ENCODE measurements at places on chromosomes 12 and 14.

DNA sequence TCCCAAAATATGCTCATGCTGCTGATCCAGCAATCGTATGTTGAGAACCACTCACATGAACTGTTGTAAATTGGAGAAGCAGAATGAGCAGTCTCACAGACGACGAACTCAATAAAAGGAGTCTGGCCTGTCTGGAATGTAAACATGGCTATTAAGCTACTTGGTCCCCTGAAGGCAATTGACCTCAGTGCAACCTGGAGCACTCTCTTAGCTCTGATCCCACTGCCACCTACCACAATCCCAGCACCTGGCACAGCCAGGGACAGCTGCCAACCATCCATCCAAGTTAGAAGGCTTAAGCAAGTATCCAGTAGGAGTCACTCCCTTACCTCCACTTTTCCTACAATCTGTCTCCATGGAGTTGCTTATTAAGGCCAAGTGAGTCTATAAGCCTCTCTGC, 406.9 kb upstream of the CLEC14A start:
- no peak for DNase-seq

DNA sequence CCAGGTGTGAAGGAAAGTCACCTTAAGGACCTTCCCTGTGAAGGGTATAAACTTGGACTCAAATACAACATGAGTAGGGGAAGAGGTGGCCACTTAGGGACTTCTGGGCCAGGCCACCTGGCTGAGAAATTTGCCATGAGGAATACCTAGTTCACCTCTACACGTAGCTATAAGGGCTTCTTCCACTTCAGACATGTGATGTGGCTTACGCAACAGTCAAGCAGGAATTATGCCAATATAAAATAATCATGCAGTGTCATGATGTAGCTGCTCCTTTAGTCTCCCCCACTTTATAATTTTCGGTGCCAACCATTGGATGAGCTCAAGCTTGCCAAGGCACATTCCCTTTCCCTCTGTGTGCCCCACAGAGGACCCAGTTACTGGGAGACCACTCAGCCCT, 166.6 kb upstream of the BCL2L14 start:
- DNase-seq: no peak

- DNase-seq: peak; percentile 97
These were observed 14.5 kb upstream of the IL22 start for GRCh38 chr12:68267892-68268396.

DNA sequence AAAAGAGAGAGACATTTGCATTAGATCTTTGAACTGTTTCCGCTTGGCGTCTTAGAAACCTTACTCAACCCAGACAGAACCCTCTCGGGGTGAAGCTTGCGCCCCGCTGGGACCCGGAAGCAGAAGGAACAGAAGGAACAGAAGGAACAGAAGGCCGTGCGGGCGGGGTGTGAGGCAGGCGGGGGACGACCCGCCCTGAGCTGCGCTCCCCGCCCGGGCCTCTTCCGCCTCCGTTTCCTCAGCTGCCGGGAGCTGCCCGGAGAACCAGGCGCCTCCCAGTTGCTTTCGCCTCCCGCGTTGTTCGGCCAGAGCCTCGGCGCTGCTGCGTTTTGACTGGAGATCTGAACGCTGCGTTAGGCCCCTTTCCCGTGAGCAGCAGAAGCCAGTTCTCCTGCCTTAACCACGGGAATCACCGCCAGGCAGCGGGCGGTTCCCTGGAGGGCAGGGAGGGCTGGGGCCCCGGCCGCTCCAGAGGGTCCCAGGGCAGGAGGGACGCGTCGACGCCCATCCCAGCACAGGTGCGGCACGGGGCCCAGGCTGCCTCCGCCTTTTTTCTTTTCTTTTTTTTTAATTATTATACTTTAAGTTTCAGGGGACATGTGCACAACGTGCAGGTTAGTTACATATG, 19.3 kb upstream of the MMP17 start:
- peak; percentile 47 for DNase-seq

GRCh38 chr14:22541721-22542120, 47.3 kb downstream of the DAD1 start:
- no peak for DNase-seq

- peak; percentile 50 for DNase-seq
These were observed 130.3 kb upstream of the NUDT4 start for GRCh38 chr12:93247313-93247991.

DNA sequence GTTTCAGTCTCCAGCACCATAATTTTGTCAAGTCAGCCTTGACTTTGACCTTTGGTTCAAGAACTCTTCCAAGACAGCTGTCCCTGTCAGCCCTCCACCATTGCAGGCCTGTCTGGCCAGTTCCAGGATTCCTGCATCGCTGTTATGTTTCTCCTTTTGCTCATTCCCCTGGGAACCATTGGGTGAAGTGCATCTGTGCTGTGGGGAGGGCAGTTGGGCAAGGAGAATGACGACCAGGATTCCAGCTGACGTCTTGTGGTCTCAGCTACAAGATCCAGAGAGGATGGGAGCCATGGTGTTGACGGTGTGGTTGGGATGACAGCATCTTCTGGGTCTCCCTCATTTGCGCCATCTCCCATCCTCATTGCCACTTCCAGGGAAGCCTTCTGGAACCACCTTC, 45.9 kb upstream of the SLC24A4 start:
- no peak for DNase-seq

DNA sequence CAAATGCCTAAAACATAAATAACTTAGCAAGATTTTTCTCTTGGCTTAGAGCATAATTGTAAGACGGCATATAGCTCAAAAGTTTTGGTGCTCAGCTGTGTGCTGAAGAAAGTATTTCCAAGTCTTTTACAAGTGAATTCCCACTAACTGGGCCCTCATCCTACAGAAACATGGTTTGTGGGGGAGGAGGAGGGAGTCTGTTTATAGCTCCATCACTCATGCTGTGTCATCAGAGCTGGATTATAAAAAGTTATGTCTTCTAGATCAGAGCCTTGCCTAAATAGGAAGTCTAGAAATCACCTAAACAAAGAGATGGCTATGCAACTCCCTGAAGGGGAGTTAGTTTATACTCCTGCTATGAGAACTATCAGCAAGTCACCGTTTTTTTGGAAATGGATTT, 65.9 kb upstream of the OTOGL start:
- peak; percentile 55 for DNase-seq

DNA sequence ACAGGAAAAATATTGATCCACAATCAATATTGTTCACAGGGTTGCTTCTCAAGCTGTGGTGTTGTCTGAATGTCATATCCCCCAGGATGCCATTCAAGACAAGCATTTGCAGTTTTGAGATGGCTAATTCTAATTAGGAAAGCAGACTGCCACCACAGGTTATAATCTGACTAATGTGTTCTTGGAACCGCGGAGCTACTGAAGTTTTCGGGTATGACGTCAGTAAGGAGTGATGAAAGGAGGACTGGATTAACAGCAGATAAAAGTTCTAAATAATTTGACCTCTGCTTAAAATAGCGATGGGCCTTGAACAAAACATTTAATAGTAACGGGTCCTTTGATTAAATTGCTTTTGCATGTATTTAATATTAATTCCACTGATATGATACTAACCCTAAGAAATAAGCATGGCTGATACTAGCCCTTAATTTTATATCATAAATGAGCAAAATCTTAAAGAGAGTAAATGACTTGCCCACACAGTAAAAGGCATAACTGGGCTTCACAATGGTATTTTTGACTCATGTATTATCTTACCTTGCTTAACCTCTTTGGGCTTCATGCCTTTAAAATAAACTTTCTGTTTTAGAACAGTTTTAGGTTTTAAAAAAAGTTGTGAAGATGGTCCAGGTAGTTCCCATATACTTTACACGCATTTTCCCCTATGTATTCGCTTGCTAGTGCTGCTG, 50.3 kb downstream of the TSHR start:
- no peak for DNase-seq

- DNase-seq: no peak
These were observed 172.4 kb upstream of the RTL1 start for GRCh38 chr14:101075801-101076413.

DNA sequence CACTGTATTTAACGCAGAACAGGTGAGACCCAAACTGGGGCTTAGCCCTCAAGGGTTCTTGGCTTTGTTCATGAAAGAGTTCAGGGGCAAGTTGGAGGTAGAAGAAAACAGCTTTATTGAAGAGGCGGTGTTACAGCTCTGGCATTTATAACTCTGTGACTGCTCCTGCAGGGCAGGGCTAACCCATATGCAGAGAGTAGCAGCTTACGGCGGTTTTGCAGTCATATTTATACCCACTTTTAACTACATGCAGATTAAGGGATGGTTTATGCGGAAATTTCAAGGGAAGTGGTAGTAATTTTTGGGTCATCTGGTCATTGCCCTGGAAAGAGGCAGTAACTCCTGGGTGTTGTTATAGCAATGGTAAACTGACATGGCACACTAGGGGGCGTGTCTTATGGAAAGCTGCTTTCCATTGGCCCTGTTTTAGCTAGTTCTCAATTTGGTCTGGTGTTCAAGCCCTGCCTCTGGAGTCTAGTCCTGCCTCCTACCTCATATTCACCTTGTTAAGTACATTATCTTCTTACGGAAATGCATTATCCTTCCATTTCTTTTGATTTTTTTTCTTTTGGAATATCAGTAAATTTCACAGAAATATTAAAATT, 1.8 kb upstream of the IAPP start:
- DNase-seq: no peak

DNA sequence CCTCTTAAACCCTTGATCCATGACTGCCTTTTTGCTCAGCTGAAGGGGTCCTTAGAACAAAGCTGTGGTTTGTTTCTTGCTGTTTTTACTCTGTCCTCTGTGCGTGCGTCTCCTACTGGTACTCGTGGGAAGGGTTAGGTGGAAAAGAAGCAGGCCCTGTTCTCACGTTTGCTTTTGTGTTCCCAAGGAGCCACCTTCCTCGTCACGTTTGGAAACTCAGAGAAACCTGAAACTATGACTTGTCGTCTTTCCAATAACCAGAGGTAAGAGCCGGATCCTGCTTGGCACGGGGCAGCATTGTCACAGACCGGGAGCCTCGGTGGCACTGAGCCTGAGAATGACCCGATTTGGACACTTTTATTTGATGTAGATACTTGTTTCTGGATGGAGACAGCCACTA, 13.1 kb downstream of the ZFYVE21 start:
- DNase-seq: no peak

DNA sequence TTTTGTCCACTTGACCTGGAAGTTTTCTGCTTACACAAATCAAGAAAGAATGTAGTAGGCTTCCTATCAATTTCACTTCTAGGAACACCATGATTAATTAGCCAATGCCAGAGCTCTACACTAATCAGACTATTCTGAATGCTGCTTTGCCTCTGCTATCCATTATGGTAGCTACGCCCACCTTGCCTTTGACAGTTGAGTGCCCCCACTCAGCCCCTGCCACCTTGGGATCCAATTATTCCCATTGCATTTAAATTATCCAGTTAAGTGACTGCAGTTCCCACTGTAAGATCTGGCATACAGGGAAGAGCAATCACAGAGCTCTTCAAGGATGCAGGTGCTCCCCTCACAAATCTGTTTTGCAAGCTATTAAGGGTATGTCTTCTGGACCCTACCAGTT, 47.5 kb downstream of the FIGNL2 start:
- DNase-seq: no peak

DNA sequence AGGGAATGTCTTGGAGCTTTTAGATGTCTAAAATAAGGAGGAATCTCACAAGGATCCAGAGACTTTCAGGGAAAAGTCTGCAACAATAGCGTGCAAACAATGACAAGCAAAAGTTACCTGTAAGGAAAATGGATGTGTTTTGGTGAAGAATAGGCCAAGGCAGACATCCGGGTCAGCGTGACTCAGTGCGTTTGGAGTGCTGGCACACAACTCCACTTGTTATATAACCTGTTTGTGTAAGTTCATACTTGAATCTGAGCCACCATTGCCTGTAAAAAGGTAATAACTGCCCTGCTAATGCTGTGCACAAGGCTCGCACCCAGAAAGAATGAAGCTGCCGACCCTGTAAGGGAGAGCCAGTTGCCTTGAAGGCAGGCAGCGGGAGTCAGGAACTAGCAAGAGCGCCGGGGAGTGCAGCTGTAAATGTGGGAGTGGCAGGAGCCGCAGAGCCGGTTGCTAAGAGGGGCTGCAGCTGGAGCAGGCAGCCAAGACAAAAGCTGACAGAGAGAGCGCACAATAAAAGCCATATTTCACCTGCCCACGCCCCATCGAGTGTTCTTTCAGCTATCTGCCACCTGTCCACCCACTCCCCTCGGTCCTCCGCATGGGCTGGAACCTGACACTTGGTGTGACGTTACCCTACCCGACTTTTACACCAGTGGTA, 638.5 kb upstream of the MIS18BP1 start:
- no peak for DNase-seq

- peak; percentile 33 for DNase-seq
These were observed 1.1 kb downstream of the BCAT1 start for GRCh38 chr12:24947541-24948419.

- peak; percentile 61 for DNase-seq
These were observed 3.8 kb upstream of the NUMB start for GRCh38 chr14:73462048-73462715.

DNA sequence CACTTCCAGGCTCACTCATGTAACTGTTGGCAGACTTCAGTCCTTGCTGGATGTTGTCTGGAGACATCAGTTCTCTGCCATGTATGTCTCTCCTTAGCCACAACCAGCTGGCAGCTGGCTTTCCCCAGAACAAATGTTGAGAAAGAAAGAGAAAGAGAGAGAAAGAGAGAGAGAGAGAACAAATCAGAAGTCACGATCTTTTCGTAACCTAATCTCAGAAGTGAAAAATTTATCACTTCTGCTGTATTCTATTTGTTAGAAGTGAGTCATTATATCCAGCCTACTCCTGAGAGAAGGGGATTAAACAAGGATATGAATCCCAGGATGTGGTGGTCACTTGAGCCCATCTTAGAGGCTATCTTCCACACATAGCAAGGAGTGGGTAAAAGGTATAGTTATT, 101.2 kb downstream of the BTG1 start:
- DNase-seq: no peak

DNA sequence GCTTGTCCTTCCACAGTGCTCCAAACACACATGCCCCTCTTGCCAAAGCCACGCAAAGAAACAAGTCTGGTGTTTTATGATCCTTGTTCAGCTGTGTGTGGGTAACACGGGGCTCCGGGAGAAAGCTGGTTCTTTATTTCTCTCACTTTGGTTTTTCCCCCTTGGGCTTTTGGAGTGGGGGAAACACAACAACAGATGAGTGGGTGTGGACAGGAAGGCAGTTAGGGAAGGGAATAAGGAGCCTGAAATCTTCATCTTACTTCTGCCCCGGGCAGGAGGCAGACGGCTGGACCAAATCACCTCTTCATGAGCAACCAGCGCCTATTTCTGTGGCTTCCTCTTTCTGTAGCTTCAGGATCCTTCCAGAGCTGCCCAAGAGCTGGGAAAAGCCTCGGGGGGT, 218.5 kb downstream of the PHETA1 start:
- no peak for DNase-seq

GRCh38 chr12:52692254-52692653, 11.1 kb downstream of the KRT77 start:
- no peak for DNase-seq
